ENCODE measurements at places on chromosomes 7 and 10.

GRCh38 chr7:103764901-103765300, 224.6 kb downstream of the RELN start:
- no peak for DNase-seq

DNA sequence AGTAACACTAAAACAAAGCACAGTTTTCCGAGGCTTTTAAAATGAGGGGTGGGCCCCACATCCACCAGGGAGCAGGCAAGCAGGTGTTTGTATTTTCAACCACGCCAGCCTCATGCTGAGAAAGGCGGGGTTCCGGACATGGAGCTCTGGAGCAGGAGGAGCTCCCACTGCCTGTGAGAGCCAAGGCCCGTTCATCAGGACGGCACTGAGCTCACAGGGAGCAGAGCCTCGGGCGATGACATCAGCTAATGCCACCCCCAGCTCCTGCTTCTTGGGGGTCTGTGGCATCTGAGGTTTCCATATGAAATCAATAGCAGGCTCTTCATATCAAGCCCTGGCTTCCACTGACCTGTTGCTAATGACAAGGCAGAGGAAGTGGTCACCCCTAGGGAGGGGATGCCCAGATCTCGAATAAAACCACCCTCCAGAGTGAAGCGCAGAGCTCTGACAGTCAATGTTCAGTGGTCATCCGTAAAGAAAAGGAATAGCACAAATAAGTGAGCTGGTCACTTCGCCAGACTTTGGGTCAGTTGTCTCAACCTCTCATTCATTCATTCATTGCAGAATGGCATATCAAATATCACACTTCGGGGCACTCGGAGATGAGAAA, 89.1 kb downstream of the TNS3 start:
- DNase-seq: no peak

DNA sequence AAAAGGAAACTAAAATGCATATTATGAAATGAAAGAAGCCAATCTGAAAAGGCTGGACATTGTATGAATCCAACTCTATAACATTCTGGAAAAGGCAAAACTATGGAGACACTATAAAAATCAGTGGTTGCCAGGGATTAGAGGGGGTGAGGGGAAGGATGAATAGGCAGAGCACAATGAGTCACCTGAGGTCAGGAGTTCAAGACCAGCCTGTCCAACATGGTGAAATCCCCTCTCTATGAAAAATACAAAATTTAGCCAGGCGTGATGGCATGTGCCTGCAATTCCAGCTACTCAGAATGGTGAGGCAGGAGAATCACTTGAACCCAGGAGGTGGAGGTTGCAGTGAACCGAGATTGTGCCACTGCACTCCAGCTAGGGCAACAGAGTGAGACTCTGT, 324.8 kb upstream of the PHYHIPL start:
- no peak for DNase-seq

GRCh38 chr10:17981766-17982380, 30.2 kb downstream of the SLC39A12 start:
- no peak for DNase-seq

DNA sequence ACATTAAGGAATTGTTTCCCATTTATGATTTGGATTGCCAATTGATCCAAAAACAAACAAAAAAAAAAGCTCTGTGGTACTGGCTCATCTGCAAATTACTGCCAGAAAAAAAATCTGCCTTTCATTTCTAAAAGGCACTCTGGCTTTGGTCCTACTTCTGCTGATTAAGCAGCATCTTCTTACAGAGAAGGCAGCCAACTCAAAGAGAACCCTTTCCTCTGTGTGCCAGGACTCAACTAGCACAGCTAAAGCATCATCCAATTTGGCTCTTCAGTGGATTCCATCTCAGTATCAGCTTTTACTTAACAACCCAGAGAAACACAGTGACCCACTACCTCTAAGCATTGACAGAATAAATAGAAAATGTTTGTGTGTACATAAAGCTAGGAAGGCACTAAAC, 80.6 kb downstream of the GSAP start:
- DNase-seq: no peak

GRCh38 chr10:87589645-87590051, 70.0 kb upstream of the PAPSS2 start:
- no peak for DNase-seq

- DNase-seq: peak; percentile 54
Measured at GRCh38 chr10:119597405-119598186, 832 bp upstream of the TIAL1 start.

DNA sequence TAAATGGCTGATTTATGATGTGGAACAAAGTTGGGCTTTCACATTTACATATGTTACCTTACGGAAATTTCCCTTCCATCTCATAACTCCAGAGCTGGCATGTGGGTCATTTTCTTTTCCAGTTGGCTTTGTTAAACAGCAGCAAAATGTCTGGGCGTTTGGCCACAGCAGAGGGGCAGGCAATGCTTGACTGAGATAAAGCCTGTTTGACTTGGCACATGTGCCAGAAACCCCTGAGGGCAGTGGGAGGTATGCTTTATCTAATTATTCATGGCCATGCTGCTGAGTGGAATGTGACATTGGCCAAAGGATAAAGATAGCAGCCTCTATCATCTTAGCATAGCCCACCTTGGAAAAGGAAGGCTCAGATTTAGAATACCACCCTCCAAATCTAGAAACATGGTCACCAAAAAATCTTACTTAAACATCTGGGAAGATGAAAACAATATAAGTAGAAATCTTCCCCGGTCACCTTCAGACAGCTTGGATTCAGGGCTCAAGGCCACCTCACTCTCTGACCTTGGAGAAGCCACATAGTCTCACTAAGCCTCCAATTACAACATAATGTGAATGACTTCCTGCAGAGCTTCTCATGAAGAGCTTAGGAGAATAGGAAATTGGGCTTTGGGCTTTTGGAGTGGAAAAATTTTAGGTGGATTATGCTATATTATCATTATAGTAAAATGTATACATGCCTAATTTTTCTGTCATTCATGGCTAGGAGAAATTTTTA, 101.5 kb downstream of the GRM3 start:
- no peak for DNase-seq

- no peak for DNase-seq
Measured at GRCh38 chr7:28536259-28536658, 123.9 kb downstream of the CREB5 start.

- DNase-seq: no peak
Measured at GRCh38 chr10:22597138-22597537, 117.2 kb downstream of the PIP4K2A start.

- DNase-seq: peak; percentile 43
Measured at GRCh38 chr10:22341190-22341925, 3.9 kb upstream of the SPAG6 start.

- DNase-seq: no peak
Measured at GRCh38 chr7:2266911-2267310, 24.9 kb downstream of the NUDT1 start.

DNA sequence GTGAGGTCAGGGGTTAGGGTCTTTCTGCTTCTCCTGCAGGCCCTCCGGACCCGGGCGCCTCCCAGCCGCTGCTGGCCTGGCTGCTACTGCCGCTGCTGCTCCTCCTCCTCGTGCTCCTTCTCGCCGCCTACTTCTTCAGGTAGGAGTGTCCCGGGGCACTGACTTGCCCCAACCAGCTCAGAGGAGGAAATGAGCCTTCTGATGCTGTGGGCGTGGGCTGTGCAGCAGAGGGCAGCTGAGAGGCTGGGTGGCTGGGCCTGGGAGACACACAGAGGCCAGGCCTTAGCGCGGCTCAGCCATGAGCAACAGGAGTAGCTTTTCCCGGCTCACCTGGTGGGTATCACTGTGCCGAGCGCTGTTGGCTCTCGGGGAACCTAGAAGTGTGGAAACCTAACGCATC, 78.9 kb downstream of the MKI67 start:
- DNase-seq: peak; percentile 95

GRCh38 chr7:25541094-25541821, 313.0 kb upstream of the NPVF start:
- no peak for DNase-seq

- peak; percentile 65 for DNase-seq
Measured at GRCh38 chr7:114081606-114082425, 163.0 kb upstream of the PPP1R3A start.

DNA sequence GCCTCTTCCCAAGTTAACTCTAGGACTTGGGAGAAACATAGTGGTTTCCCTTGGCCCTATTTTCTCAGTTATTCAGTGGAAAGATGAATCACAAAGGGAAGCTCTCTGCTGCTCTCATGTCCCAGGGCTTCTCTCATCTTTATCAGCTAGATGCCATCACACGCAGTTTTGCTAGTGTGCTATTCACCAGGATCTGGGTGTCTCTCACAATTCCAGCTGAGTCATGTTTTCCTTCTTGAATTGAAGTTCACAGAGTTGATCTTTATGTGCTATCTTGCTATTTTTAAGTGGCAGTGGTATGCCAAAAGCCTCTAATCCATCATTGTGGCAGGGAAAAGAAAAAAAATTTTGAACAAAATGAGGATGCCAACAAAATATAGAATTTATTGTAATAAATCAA, 101.3 kb downstream of the TWIST1 start:
- no peak for DNase-seq

GRCh38 chr7:4612939-4613841, 68.9 kb upstream of the FOXK1 start:
- DNase-seq: peak; percentile 54

DNA sequence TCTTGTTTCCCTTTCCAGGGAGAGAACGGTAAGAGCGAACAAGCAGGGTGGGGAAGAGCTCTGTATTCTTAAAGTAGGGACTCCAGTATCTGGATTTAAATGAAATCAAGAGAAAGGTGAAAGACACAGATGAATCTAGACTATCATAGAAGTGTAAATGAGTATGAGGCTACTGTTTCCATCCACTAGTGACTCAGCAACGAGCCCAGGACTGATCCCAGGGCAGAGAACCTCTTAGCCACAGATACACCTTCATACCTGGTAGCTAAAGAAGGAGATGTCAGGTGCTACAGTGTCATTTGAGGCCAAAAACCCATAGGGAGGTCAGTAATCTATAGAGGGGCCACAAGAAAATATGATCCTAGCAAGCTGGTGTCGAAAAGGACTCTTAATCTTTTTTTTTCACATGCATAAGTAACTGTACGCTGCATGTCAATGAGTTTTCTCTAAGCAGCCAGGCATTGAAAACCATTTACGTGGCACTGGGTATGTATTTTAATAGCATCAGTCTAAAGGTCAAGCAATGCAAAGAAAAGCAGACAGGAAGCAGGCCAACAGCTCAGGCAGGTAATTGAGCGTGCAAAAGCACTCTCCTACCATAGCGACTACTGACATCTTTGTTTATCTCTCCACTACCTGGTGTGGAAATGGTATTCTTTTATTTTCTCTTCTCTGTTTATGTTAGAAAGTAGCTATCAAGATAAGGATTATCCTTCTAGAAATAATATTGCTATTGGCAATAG, 91.5 kb upstream of the EGR2 start:
- DNase-seq: no peak

DNA sequence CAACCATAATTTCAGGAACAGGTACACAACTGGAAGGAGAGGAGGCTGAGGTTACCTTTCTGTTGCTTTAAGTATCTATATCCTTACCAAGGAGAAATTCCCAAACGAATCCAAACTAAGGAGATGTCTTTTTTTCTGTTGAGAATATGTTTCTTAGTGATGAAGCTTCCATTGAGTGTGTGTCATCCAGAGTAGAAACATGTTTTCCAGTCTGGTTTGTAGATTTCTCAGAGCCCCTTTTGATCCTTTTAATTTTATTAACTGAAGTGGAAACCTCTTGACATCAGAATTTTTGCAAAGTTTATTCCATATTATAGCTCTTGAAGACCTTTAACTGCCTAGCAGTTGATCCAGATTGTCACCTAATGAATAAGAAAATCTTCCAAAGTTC, 207.1 kb upstream of the FERD3L start:
- no peak for DNase-seq

DNA sequence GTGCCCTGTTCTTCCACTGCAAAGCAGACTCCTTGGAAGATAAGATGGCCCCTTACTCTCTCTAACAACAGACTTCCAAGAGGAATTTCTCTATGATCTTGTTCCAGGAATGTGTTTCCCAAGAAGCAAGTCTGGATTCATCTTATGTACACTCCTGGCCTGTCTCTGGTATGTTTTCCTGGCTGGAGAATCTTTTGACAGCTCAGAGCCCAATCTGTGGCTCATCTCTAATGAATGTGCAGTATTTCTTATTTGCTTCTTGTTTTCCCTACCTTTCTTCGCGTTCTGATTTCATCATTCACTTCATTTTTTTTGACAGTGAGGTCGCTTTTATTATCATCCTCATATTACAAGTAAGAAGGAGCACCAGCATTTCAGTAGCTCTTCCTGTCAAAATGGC, 53.0 kb upstream of the PITRM1 start:
- no peak for DNase-seq

GRCh38 chr7:65988084-65988483, 6.1 kb upstream of the GUSB start:
- DNase-seq: peak; percentile 59

DNA sequence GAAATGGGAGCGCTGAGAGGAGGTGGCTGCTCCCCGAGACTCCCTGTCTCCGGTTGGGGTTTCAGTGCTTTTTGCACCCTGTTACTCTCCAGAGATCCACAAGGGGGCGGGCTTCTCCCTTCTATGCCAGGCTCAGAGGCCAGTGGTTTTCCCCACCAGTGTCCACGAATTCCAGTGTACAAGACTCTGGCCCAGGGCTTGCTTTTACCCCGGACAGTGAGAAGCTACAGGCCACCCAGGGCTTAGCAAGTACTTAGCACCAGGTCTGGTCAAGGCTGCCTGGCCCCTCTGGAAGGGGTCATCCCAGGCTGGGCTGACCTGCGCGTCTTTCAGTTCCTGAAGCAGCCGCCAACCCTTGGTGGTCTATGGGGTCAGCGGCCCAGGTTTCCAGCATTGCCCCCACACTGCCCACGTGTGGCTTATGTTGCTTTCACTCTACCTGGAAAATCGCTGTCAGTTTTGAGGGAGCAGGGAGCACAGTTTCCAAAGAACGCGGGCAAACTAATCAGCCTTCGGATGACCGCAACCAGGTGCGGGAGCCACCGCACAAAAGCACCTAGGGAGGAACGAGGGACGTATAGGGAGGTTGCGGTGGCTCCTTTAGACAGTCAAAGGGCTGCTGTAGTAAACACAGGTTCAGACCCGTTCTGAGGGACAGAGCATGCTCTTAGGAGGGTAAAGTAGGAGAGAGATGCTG, 6.8 kb downstream of the CYP26A1 start:
- peak; percentile 76 for DNase-seq

DNA sequence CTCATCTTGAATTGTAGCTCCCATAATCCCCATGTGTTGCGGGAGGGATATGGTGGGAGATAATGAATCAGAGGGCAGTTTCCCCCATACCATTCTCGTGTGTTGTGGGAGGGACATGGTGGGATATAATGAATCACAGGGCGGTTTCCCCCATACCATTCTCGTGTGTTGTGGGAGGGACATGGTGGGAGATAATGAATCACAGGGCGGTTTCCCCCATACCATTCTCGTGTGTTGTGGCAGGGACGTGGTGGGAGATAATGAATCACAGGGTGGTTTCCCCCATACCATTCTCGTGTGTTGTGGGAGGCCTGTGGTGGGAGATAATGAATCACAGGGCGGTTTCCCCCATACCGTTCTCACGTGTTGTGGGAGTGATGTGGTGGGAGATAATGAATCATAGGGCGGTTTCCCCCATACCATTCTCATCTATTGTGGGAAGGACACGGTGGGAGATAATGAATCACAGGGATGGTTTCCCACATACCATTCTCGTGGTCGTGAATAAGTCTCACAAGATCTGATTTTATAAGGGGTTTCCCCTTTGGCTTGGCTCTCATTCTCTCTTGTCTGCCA, 271.0 kb downstream of the MAD1L1 start:
- DNase-seq: peak; percentile 81

GRCh38 chr7:143900230-143900766, 1.7 kb downstream of the TCAF1 start:
- no peak for DNase-seq

- DNase-seq: no peak
Measured at GRCh38 chr10:4361581-4361980, 464.4 kb upstream of the AKR1E2 start.

- DNase-seq: no peak
Measured at GRCh38 chr10:102342958-102343357, 52.5 kb upstream of the NFKB2 start.

All from hematopoietic multipotent progenitor cell treated with erythropoietin and hydrocortisone succinate and interleukin-3 and kit ligand, for 6 days (in vitro differentiated cells).